BE2C (cell line): ENCODE measurements at places on chromosomes 1 and 21.

- no peak for DNase-seq
These were observed 486 bp downstream of the HSPA13 start for GRCh38 chr21:14382486-14382834.

DNA sequence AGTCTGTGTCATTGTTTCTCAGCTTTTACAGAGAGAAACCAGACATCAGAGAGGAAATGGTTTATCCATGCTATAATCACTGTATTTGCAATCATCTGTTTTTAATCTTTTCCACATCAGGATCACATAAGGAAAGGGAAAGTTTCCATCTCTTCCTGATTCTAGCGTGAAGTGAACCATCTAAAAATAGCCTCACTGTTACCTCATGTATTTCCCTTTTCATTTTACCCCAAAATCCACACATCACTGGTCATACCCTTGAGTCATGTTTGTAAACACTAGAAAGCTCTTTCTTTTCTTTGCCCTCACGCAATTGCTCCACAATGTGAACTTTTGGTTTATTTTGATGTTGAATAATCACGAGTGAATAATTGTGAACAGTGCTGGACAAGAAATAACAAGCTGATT is 146.0 kb downstream of the PLA2G4A start:
- DNase-seq = no peak

DNA sequence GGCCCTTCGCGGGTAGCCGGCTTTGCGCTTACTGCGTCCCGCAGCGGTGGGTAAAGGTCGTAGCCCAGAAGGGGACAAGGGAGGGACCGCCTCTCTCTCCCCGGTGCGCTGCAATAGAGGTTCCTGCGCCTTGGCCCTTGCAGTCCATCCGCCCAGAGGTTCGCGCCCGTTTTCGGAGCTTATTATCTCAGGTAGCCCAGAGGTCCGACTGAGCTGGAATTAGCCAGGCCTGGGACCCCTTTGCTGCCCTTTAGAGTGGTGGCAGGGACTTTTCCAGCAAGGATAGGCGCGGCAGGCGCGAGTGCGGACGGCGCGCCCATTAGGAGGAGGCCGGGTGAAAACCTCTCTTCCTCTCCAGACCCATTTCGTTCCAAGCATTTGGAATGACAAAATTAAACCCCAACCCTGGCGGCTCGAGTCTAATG is 5.0 kb downstream of the LHX4 start:
- DNase-seq = no peak

GRCh38 chr1:190619724-190620123 is 142.1 kb upstream of the BRINP3 start:
- no peak for DNase-seq

GRCh38 chr21:39863111-39863510 is 4.1 kb upstream of the PCP4 start:
- no peak for DNase-seq

GRCh38 chr21:28604946-28605537 is 387.6 kb downstream of the LTN1 start:
- no peak for DNase-seq

GRCh38 chr1:45442272-45442671 is 48.7 kb downstream of the TESK2 start:
- DNase-seq = no peak
